Esophagus mucosa (tissue), 1 donor: ENCODE measurements at places on chromosomes 3 and 15.

- no peak for ATAC-seq
Measured at GRCh38 chr3:84566256-84566655, 392.5 kb upstream of the CADM2 start.

GRCh38 chr15:45714590-45715488 lies 80.0 kb downstream of the SQOR start:
- ATAC-seq = peak; percentile 76

DNA sequence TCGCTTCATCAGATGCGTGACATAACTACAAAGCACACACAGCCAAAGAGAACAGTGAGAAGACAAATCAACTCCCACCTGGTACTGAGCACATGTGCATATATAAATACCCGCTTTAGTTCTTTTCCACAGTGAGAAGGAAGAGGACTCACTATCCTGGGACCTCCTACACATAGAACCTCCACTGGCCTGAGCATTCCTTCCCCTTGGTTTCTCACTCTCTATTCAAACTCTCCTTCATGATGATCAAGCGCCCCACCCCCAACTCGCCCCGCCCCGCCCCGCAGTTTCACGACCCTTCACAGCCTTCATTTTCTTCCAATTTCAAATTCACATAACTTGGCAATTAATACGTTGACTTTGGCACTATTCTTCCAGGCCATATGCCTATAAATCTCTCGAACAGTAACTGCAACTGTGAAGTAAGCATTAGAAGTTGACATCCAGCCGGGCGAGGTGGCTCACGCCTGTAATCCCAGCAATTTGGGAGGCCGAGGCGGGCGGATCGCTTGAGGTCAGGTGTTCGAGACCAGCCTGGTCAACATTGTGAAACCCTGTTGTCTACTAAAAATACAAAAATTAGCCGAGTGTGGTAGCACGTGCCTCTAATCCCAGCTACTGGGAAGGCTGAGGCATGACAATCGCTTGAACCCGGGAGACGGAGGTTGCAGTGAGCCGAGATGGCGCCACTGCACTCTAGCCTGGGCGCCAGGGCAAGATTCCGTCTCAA lies 1.1 kb downstream of the RPS17 start:
- ATAC-seq = no peak

DNA sequence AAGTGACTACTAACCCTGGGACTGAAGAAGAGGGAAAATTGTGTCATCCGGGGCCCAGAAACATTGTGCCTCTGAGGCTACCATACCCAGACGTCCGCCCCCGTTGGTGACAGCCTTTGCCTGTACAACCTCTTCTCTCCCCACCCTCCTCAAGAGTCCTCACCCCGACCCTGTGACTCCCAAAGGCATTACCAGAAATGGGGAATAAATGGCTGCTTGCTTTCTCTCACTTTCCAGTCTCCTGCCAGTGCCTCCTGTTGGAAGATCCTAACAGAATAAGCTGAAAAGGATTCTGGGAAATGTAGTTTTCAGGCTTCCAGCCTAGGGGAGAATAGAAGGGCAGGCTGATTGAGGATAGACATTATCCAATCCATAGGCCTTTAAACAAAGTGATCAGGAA lies 30.8 kb upstream of the SLC25A36 start:
- no peak for ATAC-seq

GRCh38 chr3:148642616-148643015 lies 55.1 kb upstream of the AGTR1 start:
- no peak for ATAC-seq

GRCh38 chr3:42651248-42652091 lies 2.0 kb upstream of the ZBTB47 start:
- peak; percentile 12 for ATAC-seq

DNA sequence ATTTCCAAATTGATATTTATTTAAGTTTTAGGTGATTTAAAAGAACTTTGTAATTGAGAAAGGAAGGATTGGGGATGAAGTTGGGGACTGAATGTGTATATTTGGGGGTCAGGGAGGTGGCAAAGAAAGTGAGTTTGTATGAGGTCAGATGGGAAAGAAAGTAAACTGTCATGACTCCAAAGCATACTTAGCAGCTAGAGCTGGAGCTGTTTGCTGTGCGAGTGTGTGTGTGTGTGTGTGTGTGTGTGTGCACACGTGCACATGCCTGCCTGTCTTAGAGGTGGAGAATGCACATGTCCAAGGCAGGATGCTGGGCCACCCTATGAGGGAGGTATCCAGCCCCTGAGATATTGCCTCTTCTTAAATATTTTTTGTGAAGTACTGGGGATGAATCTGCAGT lies 21.0 kb downstream of the BOC start:
- ATAC-seq = no peak

DNA sequence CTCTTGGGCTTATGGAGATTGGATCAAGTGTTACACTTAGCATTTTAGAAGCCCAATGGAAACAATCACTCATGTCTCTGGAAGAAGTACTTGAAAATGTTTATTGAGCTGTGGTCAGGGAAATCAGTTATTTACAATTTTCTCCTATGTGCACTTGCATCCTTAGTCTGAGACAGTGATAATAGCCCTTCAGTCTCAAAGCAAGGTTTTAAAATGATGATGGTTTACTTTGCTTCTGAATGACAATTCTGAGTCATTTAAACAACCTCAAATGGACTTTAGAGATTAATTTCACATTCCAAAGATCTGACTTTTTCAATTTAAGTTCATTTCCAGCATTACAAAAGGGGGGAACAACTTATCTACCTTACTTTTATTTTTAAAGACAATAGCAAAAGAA lies 20.1 kb downstream of the TIPARP start:
- no peak for ATAC-seq

- no peak for ATAC-seq
Measured at GRCh38 chr3:43997316-43997715, 244.4 kb upstream of the TOPAZ1 start.

GRCh38 chr15:67799801-67800205 lies 25.5 kb upstream of the SKOR1 start:
- ATAC-seq = no peak

DNA sequence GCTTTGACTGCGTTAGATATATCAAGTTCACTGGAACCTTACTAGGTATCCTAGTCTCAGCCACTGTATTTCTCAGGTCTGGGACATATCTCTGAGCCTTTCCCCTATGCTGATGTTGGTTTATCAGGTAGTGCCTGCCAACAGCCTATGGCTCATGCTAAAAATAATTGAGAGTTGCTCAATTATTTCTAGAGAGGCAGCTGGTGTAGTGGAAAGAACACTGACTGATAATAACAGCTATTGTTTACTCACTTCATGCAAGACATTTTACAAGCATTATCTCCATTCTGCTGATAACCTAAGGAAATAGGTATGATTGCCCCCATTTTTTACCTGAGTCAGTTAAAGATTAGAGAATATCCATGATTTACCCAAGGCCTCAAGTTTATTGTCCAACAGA lies 231.4 kb downstream of the LRRN1 start:
- ATAC-seq = no peak

GRCh38 chr3:157499342-157499963 lies 3.8 kb downstream of the VEPH1 start:
- peak; percentile 86 for ATAC-seq

- no peak for ATAC-seq
Measured at GRCh38 chr3:172106989-172107388, 67.6 kb downstream of the FNDC3B start.

DNA sequence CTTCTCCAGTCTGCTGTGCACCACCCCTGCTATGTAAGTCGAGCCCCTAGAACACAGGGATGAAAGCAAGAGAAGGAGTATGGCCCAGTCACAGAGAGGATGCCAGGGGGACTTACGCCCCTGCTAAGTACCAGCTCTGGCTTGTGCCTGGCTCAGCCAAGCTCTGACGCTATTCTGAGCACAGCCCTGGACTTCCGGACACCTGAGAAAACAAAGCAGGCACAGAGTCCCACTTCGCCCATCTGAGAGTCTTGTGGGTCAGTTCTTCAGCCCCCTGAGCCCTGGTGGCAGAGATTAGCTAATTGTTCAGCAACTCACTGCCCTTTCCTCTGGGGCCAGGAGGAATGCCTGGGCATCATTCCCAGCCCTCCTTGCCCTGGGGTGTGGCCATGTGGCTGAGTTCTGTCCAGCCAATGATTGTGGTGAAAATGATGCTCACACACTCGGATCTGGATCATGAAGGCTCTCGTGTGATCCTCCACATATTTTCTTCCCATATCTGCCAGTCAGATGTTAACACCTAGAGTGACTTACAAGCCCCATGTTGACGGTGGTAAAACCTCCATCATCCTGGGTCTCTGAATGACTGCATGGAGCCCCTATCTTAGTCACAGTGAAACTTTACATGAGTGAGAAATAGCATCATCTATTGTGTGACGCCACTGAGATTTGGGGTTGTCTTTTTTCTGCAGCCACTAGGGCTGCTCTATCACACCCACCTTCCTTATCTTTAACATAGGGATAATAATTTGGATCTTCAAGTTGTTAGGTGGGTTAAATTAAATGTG lies 105.7 kb downstream of the TPRA1 start:
- no peak for ATAC-seq
